ENCODE measurements at places on chromosomes 16 and 17.
A peak's percentile ranks its signal among the peaks of the same experiment; 100 is the strongest.

- peak; percentile 78 for DNase-seq
These were observed at the start of gene MOSMO for GRCh38 chr16:22007509-22008214. MOSMO (plus strand) TSS chr16:22008111; CDS start chr16:22008302, 191 bp downstream.

GRCh38 chr16:521381-522210, 5.9 kb upstream of the CAPN15 start:
- no peak for DNase-seq

GRCh38 chr17:55482591-55483389, 28.5 kb downstream of the SMIM36 start:
- DNase-seq, result no peak

DNA sequence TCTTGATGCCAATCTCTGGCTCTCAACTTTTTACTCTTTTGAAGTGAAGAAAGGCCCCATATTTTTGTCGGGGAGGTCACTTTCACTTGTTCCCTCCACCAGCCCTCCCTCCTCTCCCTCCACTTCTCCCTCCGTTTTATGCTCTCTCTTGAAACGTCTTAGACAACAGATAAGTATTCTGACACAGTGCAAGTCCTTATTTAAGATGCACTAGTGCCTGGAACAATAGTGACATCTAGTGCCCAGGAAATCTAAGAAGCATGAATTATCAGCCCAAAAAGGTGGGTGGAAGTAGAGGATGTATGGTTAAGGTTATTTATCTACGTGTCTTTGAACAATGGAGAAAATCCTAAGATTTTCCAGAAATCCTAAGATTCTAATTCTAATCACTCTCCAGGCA, 17.9 kb downstream of the PSME3IP1 start:
- peak; percentile 78 for DNase-seq

GRCh38 chr16:19748389-19749168, 30.5 kb downstream of the IQCK start:
- DNase-seq, result peak; percentile 15
